ENCODE measurements at places on chromosomes 12 and 14.

DNA sequence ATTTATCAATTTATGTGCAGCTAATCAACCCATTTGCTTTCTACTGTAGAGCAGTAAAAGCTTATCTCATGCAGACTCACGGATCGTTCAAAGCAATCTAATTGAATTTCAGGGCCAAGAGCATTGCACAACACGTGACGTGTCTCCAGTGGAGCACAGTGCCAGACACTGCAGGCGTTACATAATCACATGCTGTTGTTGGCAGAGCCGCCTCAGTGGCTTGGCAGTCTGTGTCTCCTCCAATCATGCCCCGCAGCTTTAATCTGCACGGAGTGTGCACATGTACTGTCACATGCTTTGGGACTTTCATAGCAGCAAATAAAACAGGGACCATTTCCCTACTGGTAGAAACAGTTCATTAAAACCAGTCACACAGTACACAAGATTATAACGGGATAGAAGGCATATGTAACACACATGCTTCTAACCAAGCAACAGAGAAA lies 309.3 kb downstream of the ITPR2 start:
- peak; percentile 88 for DNase-seq

GRCh38 chr14:104724407-104724980 lies 465 bp downstream of the ADSS1 start:
- DNase-seq, result peak; percentile 44

DNA sequence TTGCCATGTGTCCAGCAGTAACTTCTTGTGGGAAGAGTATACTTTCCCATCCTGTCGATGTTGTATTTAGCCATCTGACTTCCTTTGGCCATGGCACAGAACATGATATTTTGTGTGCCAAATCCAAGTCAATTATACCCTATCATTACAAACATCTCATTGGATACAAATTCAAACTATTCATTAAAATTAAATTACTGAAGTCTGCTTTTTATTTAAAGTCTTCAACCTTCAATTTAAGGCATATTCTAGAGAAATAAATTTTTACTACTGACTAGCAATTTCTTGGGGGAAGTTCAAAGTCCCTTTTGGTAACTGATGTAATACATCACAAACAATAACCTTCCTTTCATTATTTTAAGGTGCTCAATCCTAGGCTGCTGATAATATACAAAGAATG lies 192.6 kb downstream of the SLC6A15 start:
- no peak for DNase-seq

DNA sequence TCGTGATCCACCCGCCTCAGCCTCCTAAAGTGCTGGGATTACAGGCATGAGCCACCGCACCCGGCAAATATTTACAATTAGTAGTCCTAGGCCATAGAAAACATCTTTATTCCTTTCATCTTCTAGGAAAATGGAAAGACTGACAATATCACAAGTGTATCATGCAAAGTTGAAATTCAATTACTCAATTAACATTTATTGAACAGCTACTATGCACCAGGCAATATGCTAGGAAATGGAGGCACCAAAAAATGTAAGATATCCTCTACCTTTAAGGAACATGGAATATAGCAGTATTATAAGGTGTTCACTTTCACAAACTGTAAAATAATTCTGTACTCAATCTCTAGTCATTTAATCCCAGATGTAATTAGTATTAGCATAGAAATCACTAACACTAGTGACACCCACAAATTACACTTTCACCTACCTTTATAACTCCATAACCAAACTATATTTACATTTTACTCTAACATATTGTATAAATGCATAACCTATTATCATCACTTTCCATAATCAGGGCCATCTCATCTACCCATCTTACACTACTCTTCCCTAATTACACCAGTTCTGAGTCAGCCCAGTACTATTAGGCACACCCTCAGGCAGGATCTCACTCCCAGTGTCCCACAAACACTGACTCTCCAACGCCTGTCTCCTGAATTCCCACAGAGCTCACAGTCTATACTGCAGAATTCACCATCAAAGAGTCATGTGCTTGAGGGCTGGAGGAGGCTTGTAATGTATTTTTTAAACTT lies 10.4 kb downstream of the CORO1C start:
- peak; percentile 49 for DNase-seq

DNA sequence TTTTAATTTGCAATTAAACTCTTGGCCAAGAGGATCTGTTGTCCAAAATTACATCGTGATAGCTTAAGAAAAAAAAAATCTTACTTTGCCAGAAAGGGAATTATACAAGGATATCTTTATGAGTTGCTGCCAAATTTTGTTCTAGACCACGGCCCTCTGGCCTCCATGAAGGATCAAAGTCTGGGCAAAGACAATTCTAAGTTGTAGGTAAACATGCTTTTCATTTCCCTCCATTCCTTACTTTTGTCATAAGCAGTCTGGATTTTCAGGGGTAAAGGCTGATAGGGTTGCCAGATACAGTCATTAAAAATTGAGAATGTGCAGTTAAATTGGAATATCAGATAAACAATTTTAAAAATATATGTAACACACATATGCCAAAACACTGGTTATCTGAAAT lies 135.1 kb downstream of the MON2 start:
- DNase-seq, result no peak

- no peak for DNase-seq
Measured at GRCh38 chr12:127393465-127393864, 873.5 kb upstream of the TMEM132C start.

- no peak for DNase-seq
Measured at GRCh38 chr14:99338313-99338712, 66.3 kb upstream of the BCL11B start.

- peak; percentile 89 for DNase-seq
Measured at GRCh38 chr12:117699575-117699974, 269.2 kb downstream of the KSR2 start.

DNA sequence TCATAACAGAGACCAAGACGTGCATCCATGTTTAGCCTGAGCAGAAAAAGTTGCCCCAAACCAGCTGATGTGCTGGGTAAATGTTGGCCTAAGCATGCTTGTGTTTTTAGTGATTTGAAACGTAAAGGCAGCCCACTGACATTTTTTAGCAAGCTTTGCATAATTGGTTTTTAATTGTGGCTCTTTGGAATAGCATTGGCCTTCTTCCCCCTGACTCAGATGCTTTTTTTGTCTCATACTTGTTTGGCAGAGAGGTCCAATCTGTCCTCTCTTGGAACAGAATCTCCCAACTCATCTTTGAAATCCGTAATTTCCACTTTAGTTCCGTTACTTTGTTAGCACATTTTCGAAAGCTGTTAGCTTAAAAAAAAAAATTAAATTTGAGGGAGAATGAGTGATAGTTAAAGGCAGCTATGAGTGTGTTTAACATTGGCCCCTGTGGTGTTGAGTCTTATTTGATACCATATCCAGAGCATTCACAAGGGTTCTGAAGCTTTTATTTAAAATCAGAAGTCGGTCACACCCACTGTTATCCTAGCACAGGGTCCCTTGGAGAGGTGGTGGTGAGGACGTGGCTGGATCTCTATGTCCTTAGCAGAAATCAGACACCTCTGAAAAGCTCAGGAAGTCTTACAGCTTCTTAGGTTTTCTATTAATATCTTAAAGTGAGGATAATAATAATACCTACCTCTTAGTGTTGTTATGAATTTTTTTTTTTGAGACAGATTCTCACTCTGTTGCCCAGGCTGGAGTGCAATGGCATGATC lies 15.6 kb downstream of the JDP2 start:
- DNase-seq, result no peak

DNA sequence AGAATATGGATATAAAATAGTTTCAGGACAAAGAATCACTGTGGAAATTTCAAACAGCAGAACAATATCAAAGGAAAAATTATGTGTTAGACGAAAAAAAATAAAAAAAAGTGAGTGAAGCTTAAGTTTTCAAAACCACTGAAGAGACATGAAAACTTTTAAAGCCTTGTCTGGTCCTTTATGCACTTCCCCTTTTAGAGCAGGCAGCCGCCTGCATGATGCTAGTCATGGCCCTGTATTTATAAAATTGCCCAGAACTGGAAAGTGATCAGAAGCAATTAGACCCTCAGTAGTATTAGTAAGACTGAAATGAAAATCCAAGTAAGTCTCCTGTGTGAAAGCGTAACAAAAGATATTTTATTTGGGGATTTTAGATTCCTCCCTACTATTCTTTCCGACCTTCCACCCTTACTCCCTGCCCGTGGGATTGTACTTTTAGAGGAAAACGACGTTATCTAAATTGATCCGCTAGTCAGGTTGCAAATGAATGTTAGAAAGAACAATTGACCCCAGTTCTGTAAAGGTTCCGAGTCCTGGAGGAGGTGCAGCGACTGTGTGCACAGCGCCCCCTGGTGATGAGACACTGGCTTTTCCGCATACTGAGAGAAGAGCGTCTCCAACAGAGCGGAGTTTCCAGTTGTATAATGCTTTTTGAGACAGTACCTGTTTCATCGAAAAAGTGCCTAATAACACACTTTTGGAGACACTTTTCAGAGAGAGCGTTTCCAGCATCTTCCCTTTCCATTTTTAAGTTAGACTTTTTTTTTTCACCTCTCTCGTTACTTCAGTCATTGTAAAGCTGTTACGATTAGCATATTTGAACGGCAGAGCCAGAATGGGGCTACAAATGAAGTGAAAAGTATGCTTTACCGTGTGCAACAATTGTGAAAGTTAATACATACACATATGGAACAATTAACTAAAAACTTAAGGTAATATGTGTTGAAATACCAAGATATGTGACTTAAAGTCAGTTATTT lies 12.4 kb downstream of the MGST1 start:
- peak; percentile 60 for DNase-seq

DNA sequence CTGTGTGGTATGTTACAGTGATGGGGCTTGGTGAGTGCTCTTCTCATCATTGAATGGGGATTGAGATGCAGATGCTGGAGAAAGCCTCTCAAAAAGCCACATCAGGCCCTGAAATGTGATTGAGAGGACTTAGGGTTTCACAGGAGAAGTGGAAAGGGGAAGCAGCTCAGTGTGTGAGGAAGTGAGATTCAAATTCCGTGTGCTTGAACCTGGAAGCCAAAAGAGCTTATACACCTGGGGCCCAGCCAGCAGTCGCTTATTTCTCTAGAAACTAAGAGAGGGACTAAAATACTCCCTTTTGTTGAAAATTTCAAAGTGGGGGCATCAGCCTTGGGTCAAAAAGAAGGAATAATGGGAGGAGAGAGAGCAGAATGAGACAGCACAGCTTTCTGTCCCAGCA lies 39.1 kb upstream of the GZMB start:
- no peak for DNase-seq

GRCh38 chr12:101582937-101583336 lies 11.8 kb upstream of the MYBPC1 start:
- DNase-seq, result no peak

- no peak for DNase-seq
Measured at GRCh38 chr12:65662590-65662989, 161.7 kb upstream of the HMGA2 start.

DNA sequence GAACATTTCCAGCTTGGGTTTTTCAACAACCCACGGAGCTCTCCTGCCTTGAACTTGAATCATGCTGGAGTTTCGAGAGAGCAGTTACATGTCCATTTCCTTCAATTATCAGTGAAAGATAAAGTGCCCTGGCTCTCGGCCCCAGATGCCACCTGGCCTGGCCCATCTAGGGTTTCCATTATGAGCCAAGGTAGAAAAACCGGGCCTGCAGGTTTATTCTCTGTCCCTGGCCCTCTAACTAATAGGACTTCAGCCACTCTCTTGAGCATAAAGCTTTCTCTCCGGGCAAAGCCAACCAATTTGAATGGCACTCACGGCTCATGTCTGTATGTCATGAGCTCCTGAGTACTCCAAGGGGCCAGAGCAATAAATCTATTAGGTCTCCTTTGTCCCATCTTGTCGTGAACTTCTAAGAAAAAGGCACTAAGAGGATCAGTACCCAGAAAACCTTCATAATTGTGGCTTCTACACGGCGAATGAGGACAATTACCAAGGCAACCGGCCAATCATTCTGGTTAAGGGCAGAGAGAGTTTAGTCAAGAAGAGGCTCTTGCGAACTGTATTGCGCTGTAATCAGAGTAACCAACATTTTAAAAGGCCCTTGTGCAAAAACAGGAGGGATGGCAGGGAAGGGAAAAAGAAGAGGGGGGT lies 392.3 kb downstream of the MED13L start:
- DNase-seq, result no peak

- no peak for DNase-seq
Measured at GRCh38 chr12:54385251-54385914, 850 bp upstream of the ZNF385A start.

DNA sequence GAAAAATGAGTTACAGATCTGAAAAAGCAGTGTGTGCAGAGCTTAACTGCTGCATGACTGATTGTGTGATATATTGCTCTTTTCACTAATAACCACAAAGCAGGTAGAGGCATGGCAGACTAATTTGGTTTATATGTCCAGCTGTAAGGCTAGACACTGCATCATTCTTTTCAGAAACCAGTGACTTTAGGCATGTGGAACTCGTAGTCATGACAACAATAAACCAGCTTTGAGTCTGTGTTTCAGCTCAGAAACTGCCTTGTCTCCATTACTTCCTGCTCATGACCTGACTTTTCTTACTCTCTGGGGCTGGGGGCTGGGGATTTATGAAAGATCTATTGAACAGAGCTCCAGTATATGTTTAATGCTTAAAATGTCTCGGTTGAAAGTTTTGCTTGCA lies 146.8 kb upstream of the LRIG3 start:
- DNase-seq, result peak; percentile 95

DNA sequence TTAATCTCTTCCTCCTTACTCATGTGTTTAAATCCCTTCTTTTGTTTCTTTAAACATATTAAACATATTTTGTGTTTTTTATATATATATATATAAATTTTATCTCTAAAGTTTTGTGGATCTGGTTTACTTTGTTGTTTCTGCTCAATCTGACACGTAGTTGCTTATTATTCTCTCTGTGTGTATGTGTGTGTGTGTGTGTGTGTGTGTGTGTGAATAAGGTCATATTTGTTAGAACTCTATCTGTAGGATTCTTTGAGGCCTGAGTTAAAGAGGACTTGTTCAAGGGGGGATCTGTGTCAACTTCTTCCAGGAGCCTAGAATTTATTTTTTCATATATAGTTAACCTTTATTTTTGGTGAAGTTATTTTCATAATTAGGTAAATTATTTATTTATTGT lies 2.7 kb downstream of the GPR65 start:
- no peak for DNase-seq

DNA sequence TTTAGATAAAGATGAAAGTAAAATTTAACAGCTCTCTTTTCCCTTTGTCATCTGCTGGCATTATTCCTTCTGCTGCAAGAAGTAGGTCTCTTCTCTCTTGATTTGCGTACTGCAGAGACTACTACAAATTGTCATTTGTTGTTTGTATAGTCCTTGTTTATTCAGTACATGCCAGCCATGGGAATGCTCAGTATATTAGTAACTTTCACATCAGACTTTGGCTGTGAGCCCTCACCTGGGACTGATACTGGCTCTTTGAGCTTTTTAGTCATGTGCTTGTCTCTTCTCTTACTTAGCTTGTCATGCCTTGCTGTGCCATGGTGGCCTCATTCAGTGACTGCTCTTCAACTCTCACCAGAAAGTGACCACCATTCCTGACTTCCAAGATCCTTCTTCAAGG lies 169.8 kb downstream of the PRKCH start:
- DNase-seq, result peak; percentile 61

DNA sequence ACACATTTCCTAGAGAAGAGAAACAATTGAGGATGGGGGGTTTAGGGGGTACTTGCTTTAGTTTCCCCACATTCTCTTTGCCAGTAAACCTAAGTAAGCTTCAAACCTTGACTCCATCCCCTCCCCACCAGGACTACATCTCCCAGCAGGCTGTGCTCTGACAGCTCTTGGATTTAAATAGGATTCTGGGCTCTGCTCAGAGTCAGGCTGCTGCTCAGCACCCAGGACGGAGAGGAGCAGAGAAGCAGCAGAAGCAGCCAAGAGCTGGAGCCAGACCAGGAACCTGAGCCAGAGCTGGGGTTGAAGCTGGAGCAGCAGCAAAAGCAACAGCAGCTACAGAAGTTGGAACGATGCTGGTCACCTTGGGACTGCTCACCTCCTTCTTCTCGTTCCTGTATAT lies 20.6 kb downstream of the RDH12 start:
- no peak for DNase-seq
